Esophagus mucosa (tissue), 1 donor: ENCODE measurements at places on chromosomes 12 and 14.

- ATAC-seq, result no peak
Measured at GRCh38 chr14:43356979-43357545, 1150.0 kb downstream of the FSCB start.

DNA sequence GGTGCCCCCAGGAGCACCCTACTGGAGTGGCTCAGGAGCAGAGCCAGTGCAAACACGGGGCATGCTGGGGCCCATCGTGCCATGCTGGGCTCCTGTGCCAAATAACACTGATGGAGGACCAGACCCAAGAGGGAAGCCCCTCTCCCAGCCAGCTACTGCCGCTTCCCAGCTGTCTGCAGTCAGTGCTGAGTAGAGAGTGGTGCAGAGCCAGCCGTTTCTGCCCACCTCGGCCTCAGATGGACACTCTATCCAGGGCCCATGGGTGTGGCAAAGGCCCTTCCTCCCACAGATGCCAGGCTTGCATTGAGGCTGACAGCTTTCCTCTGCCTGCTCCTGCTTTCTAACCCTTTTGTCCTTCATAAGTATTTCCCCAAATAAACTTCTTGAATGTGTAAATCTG is 13.2 kb downstream of the CLBA1 start:
- ATAC-seq, result peak; percentile 17

DNA sequence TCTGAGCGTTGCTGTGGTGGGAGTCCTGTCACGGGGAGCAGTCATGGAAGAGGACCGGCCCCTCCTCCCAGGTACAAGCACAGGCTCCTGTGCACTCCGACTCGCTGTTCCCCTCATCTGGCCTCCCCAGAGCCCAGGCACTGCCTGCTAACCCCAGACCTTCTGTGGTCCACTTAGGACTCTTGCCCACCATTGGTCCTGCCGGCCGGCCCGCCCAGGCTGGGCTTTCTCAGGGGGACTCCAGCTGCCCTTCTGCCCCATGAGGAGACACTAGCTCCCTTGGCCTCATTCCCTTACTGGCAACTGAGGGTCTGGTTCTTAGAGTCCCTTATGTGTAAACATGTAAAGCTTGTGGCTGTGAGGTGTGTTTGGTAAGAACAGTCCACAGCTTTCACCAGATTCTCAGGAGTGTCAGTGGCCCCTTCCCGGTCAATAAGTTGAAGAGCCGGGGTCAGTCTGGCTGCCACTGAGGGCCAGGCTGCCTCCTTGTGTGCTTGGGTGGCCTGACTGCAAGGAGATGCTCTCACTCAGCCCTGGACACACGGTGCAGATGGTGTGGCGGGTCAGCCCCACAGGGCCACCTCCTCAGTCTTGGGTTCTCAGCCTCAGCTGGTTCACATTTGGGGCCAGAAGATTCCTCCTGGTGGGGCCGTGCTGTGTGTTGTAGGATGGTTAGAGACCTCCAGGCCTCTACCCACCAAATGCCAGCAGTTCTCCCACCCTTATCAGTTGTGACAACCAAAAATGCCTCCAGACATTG is 43.6 kb downstream of the DDX51 start:
- ATAC-seq, result no peak

DNA sequence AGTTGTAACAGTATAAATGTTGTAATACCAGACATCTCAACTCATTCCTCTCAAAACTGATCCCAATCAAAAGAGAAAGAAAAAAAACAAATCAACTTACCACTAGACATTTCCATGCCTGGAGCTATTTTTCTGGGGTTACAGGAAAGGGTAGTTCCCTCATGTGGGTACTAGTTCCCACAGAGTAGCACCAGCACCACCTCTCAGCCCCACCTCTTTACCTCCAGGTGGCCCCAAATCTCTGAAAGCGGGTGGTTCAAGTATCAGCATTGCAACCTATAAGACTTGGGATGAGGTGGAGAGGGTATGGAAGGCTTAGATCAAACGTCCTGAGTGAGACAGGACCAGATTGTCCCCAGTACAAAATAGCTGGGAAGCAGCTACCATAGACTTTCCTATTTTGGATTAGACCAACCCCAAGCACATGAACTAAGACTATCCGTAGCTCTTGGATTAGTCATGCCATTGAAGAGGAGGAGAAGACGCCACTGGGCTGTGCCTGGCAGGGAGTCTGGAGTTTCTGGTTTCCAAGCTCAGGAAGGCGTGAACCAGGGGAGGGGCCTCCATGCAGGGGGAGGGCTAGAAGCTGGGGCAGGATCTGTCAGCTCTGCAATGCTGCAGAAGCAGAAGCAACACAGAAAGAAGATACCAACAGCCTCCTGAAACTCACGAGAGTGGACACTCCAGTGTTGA is at the start of gene SLC39A2:
Gene SLC39A2 (plus strand): TSS at position 620 of the 693 bp plus-strand sequence. CDS start 154 bp downstream, outside the sequence.
- peak; percentile 95 for ATAC-seq

DNA sequence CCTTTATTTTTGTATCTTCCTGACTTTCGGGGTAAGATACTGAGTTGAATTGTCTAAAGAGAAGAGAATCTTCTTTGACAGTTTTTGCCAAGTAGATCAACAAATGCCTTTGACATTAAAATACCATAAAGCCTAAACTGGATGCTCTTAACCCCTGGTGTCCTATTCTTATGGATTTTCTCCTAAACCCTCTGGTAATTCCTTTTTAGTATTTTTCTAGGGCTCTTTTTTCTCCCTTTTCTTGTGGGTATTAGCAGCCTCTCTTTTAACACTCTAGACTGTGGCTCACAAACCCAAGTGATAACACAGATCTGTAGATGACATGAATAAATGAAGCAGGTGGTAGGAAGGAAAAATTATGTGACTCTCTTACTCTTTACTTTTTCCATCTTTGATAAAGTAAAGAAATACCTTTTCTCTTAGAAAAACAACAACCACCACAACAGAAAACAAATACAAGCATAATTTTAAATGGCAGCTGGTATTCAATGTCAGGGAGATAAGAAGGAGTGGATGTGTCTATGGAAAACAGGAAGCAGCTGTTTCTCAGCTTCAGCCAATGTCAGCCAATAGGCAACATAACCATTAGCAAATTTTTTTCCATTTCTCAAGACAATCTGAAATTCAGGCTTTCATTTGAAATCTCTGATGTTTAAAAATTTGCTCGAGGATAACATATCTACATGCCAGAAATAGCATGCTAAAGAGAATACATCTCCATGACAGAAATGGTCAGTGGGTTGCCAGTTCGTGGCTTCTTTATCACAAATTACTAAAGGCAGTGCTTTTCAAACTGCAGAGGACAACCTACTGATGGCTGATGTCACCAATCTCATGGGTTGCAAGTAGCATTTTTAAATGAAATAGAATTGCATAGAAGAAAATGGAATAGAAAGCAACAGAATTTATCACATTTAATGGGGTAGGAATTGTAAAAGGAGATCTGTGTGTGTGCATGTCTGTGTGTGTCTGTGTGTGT is 123.1 kb upstream of the KRR1 start:
- no peak for ATAC-seq

- peak; percentile 84 for ATAC-seq
Measured at GRCh38 chr12:132956011-132956788, at the start of gene ZNF605. Gene ZNF605 (minus strand): TSS chr12:132956306. CDS start chr12:132945635, 10,671 bp downstream.

- ATAC-seq, result peak; percentile 95
Measured at GRCh38 chr14:22432348-22432976, 156.6 kb downstream of the DAD1 start.

DNA sequence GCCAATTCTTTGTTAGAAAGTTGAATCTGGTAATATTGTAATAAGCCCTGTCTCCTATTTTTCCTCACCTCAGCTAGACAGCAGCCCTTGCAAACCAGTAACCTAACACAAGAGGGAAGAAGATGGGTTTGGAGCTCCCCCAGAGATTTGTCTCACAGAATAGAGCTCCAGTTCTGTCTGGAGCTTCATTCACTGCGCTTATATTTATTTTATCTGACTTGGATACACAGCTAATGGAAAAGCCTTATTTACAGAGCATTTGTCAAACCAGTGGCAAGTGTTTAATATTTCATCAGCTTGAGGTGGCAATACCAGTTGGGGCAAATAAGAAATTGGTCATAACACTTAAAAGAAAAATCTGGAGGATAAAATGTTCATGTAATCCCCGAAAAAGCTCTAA is 1094.0 kb downstream of the FSCB start:
- no peak for ATAC-seq

DNA sequence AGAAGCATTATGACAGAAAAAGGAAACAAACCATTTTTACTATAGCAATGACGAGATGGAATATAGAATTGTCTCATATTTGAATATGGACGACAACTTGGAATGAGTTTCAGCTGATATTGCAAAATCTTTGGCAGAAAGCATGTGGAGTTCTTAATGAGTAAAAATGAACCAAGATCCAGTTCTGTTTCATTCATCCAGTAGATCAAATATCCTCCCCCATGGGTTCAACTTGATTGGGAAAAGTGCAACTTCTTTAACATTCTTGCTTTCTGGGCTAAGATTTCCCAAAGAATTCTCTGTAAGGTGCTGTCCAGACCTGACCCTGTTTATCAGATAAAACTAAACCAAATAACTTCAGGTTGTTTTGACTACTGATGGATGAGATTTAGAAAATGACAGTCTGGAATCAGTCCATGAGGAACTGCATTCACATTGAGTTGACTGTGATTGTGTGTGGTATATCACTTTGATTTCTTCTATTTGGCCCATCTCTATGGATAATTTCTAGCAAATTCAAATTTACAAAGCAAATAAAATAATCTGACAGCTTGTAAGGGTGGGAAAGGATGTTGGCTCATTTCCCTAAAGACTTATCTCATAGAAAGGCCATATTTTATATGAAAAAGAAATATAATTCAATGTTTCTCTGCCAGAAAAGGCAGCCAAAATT is 267.4 kb downstream of the ADAMTS20 start:
- ATAC-seq, result no peak

- no peak for ATAC-seq
Measured at GRCh38 chr12:110029290-110029815, 19.0 kb downstream of the C12orf76 start.

DNA sequence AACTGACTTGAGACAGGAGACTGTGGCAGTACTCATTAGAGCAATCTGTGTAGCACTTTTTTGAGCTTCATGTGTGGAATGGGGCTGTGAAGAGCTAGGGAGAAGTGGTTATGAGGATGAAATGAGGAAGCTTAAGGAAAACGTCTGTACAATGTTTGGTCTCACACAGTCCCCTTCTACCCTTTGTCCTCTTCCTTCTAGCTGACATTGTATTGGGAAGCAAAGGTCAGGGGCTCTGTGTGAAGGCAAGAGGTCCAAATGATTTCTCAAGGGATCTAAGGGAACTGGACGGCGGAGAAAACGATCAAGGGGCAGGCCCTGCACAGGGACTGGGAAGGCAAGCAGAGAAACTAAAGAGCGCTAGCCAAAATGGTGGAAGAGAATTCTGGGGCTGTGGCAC is 13.1 kb upstream of the CIPC start:
- no peak for ATAC-seq

DNA sequence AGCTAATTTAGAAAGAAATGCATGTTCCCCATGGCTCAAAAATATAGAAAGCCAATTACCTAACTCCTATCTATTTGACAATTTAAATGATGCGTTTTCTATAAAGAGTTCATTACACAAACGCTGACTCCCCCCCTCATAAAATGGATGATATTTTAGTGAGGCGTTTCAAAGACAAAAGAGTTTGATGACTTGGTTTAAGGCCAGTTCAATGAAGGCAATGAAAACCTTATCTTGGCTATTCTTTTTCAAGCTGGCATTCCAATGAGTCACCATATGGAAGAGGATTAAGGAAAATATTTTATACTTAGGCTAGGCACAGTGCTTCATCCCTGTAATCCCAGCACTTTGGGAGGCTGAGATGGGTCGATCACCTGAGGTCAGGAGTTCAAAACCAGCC is 62.7 kb downstream of the HMGA2 start:
- ATAC-seq, result no peak

DNA sequence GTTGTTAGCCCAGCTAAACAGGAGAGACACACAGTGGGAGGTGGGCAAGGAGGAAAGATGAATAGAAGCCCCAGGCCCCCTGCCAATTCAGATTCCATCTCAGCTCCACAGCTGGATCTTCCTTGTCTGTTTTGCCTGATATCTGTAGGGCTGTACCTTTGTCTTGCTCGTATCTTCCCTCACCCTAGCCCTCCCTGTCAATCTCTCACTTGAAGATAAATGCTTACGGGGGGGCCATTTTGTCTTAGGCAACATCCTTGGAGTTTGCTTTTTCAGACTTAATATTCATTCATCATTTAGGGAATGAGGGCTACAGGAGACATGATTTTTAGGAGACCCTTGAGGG is 2.4 kb downstream of the KIF5A start:
- ATAC-seq, result no peak

DNA sequence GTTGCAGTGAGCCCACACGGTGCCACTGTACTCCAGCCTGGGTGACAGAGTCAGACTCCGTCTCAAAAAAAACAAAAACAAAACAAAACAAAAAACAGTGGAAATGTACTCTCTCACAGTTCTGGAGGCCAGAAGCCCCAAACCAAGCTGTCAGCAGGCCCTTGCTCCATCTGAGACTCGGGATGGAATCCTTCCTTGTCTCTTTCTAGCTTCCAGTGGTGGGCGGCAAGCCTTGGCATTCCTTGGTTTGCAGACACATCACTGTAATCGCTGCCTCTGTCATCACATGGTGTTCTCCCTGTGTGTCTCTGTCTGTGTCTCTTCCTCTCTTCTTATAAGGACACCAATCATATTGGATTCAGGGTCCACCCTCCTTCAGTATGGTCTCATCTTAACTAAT is 6.4 kb downstream of the TNS2 start:
- ATAC-seq, result no peak

GRCh38 chr14:44297437-44297836 is 209.6 kb downstream of the FSCB start:
- no peak for ATAC-seq

DNA sequence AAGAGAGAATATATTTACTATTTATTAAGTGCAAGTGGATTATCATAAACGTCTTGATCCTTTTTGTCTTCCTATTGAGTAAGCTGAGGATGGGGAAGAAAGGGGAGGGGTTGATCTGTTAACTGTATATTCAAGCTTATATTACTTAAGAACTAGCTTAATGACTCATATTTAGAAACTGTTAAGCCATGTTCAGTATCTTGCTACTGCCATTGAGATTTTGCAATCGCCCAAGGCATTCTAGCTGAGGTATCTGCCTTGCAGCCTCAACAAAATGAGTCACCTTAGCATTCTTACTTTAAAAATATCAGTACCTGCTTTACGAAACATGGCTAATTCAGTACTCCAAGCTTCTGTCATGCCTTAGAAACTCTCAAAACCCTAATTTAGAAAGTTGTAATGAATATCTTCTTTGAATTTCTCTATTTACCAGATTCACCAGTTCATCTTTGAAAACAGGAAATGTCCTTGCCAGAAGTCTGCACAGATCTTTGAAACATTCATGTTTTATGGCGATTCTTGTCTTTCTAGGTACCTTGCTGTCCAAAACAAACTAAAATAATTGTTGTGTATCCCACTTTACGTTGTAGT is 76.1 kb downstream of the ALG10B start:
- ATAC-seq, result peak; percentile 97

DNA sequence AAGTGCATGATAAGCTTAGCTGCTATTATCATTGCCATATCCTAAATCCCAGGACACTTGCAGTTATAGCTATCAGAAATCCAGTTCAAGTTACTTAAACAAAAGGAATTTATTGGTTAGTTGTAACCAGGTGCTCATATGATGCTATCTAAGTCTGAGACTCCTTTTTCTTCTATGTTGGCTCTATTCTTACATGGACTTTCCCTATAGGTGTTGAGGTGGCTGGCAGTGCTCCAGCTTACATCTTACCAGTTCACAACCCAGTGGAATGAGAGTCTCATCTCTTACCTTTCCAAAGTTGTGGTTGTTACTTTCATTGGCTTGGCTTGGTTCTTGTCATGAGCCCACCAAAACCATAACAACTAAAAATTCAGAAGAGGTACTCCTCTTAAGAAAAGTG is 94.6 kb downstream of the DACT1 start:
- no peak for ATAC-seq

GRCh38 chr12:28750946-28751685 is 398.0 kb upstream of the FAR2 start:
- ATAC-seq, result no peak

GRCh38 chr14:92710001-92710341 is 38.5 kb downstream of the LGMN start:
- ATAC-seq, result no peak
